ENCODE measurements at places on chromosomes 6 and 20. TPM values are rescaled to one million over a fixed set of nuclear protein-coding genes. Genes with fewer than 3 reads are reported as not detected.

DNA sequence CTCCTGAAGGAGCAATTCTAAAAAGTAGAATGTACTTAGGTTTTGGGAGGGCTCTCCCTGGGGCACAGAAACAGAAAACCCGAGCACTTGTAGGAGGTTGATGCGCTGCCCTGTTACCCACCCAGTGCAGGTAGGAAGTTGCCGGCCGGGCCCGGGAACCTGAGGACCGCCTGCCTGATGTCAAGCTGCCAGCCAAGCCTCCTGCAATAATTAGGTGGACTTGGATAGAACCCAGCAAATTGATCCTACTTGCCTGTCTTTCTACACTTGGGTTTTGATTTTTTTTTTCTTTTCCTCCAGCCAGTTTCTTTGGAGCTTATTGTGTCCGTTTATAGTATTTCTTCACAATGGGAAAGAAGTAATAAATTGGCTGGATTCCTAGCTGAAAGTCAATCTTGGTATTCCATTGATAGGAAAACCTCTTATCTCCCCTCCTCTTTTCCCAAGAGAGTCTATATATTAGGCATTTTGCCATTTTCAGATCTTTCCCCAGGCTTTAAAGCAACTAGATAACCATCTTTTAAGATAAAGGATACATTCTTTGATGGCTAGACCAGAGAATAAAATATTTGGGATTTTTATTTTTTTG, 78.3 kb upstream of the FYN start:
- no peak for DNase-seq

DNA sequence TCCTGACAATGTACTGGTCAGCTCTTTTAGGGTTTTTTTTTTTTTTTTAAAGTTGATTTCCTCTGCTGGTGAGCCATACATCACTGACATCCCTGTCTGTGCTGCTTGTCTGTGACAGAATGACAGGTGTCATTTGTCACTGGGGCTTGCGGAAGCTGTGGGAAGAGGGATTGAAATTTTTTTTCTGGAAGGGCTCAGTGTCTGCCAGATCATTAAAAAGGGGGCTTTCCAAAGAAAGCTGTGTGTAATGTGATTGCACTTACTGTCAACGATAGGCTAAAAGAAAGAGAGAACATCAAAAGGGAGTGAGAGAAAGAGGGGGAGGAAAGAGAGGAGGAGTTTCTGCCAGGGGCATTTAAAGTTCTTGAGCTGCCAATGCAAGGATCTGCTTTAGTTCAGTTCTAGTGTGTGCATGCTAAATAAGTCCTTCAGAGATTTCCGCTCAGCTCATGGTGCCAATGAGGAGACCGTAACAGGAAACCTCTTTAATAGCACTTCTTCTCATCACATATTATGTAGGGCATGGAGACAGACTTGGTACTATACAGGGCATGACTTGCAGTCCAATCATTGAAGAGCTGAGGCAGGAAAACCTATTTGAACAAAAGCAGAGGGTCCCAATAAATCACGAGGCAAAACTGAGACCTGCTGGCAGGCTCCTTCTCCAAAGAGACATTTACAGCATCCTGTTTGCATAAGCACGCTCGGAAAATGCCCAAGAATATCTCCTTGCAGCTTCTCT, 177.2 kb downstream of the TSHZ2 start:
- no peak for DNase-seq

DNA sequence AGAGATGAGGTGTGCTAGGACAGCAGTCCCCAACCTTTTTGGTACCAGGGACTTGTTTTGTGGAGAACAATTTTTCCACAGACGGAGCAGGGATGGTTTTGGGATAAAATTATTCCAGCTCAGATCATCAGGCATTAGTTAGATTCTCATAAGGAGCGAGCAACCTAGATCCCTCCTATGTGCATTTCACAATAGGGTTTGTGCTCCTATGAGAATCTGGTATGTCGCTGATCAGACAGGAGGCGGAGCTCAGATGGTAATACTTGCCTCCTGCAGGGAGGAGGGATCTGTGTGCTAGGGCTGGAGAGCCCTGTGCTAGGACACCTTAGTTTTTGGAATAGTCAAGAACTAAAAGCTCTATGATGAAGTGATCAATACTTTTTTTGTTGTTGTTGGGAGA, 2.5 kb downstream of the SMIM13 start:
- DNase-seq, result no peak

- DNase-seq, result no peak
These were observed 164.1 kb downstream of the TBXT start for GRCh38 chr6:166003569-166003968.

GRCh38 chr6:166514196-166514595, 72.3 kb downstream of the RAMACL start:
- no peak for DNase-seq

DNA sequence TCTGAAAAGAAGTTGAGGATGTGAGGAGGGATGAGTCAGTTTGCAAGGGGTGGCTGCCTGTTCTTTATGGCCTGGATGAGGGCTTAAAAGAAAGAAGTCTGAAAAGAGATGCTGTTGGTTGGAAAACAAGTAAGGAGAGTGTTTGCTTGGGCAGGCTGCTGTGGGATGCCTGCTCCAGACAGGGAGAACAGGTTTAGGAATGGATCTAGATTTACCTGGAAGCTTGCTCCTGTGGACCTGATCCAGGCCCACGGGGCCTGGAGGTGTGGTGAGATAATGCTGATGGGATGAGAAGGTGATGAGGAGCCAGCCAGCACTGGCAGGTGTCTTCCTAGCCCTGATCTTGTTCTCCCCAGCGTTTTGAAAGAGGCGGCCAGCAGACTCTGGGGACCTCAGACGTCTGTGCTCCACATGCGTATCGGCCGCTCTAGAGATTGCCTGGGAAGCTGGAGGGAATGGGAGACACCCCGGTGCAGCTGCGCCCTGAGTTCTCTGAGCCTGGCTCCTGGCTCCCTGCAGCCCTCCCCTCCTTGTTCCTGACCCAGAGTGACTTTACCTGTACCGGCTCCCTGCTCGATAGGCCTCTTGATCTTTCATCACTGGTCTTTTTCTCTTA, 331.3 kb downstream of the ZFAND3 start:
- DNase-seq, result no peak

- no peak for DNase-seq
These were observed 47.8 kb downstream of the EIF2S2 start for GRCh38 chr20:34064286-34064685.

- no peak for DNase-seq
These were observed 15.9 kb upstream of the WFDC11 start for GRCh38 chr20:45685896-45686295.

- DNase-seq, result no peak
These were observed 45.1 kb upstream of the TBC1D7 start for GRCh38 chr6:13373488-13373886.

DNA sequence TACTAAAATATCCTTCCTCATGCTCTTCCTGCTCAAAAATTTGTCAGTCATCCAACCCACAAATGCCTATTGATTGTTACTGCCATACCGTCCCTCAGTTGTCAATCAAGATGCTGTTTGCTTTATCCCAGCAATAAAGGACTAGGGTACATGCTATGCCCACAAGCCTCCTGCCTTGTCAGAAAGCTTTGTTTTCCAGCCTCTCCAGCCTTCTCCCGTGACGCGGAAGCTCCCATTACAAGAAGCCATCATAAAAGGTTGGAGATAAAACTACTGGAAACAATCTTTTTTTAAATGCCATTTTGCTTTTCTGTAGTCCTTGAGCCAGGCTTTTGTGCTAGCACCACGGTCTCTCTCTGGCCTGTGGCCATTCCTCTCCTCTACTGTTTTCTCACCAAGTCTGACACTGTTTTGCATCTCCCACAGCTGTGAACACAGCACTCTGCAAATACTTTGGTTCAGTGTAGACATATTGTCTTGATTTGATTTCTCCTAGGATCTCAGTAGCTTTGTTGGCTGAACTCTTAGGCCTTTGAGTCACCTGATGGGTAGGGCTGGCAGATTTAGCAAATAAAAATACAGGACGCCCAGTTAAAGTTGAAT, 495.7 kb upstream of the JARID2 start:
- no peak for DNase-seq

DNA sequence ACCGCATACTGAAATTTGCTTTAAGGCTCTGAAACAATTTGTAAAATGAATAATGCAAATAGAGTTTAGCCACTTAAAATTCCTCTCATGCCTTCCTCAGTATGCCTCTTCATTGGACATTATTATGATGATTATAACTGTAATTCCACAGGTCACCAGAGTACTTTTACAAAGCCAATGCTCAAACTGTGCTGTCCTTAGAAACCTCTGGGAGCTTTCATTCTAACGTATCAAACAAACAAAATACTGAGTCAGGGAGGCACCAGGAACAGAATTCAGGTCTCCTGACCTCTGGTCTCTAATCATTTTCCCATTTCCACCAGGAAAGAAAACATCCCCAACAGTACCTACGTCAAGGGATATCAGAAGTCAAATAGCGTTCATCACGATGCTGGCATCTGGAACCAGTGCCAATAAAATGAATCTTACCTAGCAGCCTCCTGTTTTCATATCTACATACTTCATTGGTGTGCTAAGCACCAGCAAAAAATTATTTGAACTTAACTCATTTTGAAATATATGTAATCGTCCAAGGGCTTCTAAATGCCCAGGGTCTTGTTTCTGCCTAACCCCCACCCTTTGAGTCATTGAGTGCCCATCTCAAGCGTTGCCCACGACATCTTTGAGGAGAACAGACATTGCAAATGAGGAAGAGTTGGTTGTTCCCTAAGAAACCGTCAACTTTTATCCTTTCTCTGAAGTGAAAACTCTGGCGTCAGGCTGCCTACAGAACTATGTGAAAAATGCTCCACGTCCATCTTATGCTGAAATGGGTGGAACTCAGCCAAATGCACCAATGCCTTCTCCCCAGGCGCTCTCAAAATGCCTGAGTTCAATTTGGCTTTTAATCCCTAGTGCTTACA, 37.9 kb downstream of the NEDD9 start:
- DNase-seq, result no peak

- no peak for DNase-seq
These were observed 91.7 kb downstream of the GJA10 start for GRCh38 chr6:89985751-89986493.

GRCh38 chr20:1827974-1828785, 67.0 kb upstream of the SIRPA start:
- no peak for DNase-seq

DNA sequence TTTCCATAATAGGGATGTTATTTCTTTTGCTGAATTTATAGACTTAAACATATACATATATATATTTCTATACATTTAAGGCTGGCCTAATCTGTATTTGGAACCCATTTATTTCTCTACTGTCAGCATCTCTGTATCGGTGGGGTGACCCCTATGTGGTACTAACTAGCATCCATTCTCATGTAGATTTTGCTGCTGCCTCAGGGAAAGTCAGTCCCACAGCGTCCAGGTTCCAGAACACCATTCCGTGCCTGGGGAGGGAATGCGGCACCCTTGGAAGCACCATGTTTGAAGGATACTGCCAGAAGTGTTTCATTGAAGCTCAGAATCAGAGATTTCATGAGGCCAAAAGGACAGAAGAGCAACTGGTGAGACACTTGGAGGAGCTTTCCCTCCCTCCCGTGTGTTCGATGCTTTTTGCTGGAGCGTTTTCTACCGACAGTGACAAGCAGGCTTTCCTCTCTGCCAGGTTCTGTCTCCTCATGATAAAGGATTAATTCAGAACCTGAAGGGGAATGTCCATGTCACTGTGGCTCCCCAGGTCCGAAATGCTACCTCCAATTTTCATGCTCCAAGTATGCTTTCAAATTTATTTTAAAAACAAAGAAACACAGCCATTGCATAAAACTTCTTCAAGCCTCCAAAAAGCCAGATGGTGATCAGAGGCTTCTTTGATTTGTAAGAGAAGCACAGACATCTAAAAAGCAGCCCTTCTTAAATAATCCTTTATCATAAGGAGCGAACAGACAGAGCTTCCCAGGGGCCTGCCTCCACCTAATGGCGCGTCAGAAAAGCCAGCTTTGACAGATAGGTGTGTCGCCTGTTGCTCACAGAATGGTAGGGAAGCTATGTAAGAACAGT, 13.1 kb downstream of the TNFAIP3 start:
- no peak for DNase-seq

DNA sequence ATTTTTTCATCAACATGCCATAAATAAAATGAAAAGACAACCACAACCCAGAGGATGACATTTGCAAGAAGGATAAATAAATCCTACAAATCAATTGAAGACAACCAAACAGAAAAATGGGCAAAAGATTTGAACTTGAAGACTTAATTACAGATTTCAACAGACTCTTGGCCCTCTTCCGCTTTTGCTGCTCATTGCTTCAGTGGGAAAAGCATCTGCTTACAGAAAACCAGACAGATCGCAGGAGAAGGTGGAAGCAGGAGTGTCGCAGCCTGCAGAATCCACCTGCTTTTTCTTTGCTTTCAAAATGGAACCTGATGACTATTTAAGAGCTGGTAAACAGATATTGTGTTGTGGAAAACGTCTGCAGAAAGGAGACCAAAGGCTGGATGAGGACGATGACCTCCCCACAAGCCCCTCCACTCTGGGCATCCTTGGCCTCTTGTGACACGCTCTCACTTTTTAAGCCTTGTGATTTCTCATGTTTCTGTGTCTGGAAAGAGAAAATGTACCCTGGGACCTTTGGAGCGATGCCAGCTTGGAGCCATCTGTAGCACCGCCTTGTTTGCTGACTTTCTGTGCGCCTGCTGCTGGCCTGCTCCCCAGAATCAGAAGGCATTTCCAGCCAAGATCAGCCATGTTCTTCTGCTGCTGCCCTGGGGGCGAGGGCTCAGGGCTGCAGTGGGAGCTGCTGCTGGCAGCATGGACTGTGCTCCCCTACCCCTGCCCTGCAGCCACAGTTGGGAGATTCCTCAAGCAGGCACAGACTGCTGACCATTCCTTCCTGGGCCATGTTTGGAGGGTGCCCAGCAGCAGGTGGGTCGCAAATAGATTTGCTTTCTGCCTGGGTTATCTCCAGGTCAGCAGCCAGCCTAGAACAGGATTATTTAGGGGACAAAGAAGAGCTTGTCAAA, 3.6 kb upstream of the CSTL1 start:
- no peak for DNase-seq

DNA sequence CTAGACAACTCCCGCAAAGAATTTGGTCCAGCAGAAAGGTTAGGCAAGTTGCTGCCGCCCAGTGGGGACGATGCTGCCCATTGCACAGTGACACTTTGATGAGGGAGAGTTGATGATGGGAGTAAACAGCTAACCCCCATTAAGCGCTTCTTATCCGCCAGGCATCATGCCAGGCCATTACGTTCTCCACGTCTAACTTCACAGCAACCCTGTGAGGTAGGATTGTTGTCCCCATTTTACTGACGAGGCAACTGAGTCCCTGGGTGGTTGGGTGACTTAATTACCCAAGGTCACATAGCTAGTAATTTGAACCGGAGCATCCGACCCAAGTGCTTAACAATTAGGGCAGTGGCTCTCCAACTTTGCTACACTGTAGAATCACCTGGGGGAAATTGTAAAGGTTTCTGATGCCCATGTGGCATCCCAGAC, 738 bp downstream of the RALGAPB start:
- peak; percentile 30 for DNase-seq

Gene RAET1L
- polyA plus RNA-seq, result not detected

Gene CFAP61
- polyA plus RNA-seq, result 2.5 TPM

Gene DDRGK1
- polyA plus RNA-seq, result 55.4 TPM

Gene OR2J3
- polyA plus RNA-seq, result not detected

Gene GRM1
- polyA plus RNA-seq, result 0.34 TPM

Gene PSORS1C2
- not detected for polyA plus RNA-seq

Gene MAFB
- polyA plus RNA-seq, result 133 TPM

Gene GABRR1
- polyA plus RNA-seq, result 1.2 TPM

Gene GFOD1
- 2.4 TPM for polyA plus RNA-seq
